B cell (primary cell): ENCODE measurements at places on chromosomes 6 and 20.
A peak's percentile ranks its signal among the peaks of the same experiment; 100 is the strongest.

- peak; percentile 87 for DNase-seq
Observed at GRCh38 chr6:43247114-43247999, 4.1 kb downstream of the TTBK1 start.

DNA sequence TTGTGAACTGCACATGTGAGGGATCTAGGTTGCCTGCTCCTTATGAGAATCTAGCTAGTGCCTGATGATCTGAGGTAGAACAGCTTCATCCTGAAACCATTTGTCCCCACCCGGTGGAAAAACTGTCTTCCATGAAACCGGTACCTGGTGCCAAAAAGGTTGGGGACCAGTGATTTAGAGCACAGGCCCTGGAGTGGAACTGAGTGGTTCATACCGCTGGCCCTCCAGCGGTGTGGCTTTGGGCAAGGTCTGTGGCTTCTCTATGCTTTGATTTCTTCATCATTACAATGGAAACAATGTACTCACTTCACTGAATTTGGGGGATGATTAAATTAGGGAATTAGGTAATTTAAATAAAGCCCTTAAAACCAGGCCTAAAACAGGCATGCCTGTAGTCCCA, 36.3 kb downstream of the CD164 start:
- no peak for DNase-seq

DNA sequence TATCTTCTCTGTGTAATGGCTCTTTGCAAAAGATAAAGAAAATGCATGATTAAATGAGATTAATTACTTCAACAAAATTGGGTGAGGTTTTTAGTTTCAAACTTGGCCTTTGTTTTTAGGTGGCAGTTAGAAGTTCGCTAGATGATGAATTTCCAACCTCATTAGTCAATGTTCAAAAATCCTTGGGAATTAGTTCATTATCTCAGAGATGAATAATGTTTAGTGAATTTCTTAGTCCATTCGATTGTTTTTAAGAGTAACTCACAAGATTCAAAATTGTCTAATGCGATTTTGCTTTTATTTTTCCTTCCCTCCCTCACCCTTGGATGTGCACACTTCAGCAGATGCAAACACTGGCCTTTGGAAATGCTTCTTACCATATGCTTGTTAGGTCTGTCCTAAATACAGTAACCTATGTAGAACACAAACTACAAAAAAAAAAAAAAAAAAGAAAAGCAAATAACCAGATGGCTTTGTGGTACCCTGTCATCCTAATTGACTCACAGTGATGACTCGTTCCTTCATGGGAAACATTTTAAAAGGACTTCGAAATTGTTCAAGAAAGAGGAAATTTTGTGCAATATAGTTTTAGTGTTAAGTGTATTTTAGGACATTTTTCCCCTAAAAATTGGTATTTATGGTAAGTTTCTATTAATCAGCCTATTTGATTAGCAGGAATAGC, 66.7 kb downstream of the FAM229B start:
- no peak for DNase-seq

DNA sequence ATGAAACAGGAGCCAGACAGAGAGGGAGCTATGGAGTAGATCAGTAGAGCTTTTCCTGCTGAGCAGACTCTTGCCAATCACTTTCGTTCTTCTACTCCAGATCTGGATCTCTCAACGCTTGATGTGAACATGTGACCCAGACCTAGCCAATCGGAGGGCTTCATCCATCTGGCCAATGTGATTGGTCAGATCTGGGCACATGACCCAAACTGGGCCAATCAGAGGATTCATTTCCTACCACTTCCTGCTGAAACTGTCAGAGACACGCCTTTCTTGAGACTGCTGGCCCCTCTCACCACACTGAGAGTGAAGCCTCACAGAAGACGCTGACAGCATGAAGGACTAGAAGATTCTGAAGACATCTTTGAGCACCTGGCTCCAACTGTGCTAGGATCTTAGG, 44.2 kb upstream of the ZMYND8 start:
- DNase-seq: no peak

GRCh38 chr20:37757550-37757949, 63.7 kb downstream of the CTNNBL1 start:
- peak; percentile 28 for DNase-seq

DNA sequence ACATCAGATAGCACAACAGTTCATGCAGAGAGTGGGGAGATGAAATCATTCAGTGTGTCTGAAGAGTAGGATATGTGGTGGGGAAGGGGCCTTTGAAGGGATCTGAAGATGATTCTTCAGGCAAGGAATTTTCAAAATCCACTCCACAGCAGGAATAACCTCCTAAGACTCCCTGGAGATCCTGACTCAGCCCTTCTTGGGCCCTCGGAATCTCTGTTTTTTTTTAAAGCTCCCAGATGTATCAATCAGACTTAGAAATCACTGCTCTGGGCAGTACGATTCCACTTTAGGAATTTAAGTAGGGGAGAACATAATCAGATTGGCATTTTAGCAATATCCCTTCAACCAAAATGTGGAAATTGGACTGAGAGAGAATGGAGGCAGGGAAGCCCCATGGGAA, 55.5 kb downstream of the RIOK1 start:
- no peak for DNase-seq

DNA sequence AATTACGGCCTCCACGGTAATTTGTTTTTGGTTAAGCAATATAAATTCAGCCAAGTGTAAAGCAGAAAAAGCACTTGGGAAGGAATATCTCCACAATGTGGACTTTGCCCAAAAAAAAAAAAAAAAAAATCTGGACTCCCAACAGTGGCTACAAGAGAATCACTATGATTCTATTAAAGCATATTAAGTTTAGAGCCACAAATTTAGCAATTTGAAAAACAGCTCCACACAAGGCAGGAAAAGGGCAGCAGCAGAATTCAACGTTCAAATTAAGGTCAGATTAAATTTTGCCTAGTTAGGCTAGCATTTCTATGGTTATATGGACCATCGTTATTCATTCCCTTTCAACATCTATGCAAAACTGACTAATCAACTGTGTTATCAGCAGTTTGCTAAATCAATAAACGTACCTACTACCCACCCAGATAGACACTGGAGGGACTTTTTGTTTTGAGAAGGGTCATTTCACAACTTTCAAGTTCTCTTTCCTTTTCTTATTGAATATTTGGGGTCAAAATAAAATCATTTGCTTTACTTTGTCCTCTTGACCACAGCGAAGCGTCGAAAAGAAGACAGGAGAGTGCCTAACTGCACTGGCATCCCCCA, 1.0 kb downstream of the MCM9 start:
- DNase-seq: no peak

- no peak for DNase-seq
Observed at GRCh38 chr20:53032478-53032932, 60.3 kb downstream of the TSHZ2 start.

DNA sequence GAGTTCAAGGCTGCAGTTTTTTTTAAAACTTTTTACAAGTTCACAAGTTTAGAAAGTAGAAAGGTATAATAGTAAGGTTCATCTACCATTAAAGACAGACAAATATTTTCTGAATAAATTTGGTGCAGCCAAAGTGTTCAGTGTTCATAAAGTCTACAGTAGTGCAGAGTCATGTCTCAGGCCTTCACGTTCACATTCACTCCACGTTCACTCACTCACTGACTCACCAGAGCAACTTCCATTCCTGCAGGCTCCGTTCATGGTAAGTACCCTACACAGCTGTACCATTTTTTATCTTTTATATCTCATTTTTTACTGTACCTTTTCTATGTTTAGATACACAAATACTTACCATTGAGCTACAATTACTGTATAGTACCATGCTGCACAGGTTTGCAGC, 67.6 kb downstream of the B4GALT5 start:
- DNase-seq: no peak

- DNase-seq: no peak
Observed at GRCh38 chr20:19376451-19377229, 164.2 kb downstream of the SLC24A3 start.

DNA sequence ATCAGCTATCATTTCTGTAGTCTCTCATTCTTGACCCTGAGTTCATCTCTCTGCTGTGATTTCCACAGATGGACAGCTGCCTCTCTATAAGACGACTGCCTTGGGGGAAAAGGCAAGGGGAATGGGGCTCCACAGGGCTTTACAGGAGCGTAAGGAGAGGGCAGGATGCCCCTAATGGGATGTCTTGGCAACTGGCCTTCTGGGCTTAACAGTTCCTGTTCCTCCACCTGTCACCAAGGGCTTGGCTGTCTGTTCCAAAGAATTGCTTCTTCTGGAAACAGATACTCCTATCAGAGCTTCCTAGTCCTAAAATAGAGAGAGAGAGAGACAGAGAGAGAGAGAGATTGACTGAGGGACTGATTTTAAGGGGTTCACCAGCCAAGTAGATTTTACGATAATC, 181.9 kb downstream of the TMEM200A start:
- no peak for DNase-seq

- DNase-seq: no peak
Observed at GRCh38 chr20:12076200-12076599, 158.5 kb downstream of the BTBD3 start.

DNA sequence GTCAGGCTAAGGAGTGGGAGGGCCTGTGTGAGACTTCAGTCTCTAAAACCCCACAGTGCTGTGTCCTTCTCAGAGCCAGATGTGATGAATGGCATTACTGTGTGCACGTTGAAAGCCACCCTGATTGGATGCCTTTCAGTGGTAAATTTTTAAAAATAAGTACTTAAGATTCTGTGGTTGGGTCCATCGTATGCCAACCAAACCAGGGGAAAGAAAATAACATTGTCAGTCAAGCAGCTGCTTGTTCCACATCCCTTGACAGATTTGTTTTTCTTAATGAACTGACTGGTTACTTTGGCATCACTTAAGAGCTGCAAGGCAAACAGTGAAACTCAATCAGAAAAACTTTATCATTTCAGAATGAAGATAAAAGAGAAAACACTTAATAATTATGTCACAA, 334.0 kb upstream of the NT5E start:
- no peak for DNase-seq

DNA sequence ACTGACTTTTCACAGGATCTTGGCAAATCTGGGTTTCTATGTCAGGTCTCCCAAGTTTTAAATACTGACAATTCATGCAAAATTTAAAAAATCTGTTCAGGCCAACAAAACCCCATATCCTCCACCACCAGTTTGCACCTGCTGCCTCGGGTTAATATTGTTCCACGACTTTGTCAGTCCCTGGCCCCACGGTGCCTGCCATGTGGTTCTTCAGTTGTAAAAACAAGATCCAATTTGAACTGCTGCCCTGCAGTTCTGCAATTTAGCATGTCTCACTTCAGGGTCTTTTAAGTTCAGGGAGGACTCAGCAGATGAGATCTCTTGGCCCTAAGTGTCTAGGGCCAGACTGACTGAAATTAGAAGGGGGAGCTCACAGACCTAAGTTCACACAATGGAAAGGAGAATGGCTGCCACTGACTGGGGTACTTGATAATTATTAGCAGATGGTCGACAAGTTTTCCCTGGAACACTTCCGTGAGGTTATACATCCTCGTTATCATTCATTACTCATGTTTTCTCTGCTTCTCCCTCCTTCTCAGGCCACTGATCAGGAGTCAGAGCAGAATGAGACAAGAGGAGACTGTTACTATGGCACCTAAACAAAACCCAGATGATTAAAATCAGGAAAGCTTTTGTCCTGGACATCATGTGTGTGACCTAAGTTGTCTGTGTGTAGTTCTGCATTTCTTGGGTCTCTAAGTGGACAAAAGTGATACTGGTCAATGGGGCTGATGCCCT, 223.6 kb downstream of the KIF16B start:
- no peak for DNase-seq

DNA sequence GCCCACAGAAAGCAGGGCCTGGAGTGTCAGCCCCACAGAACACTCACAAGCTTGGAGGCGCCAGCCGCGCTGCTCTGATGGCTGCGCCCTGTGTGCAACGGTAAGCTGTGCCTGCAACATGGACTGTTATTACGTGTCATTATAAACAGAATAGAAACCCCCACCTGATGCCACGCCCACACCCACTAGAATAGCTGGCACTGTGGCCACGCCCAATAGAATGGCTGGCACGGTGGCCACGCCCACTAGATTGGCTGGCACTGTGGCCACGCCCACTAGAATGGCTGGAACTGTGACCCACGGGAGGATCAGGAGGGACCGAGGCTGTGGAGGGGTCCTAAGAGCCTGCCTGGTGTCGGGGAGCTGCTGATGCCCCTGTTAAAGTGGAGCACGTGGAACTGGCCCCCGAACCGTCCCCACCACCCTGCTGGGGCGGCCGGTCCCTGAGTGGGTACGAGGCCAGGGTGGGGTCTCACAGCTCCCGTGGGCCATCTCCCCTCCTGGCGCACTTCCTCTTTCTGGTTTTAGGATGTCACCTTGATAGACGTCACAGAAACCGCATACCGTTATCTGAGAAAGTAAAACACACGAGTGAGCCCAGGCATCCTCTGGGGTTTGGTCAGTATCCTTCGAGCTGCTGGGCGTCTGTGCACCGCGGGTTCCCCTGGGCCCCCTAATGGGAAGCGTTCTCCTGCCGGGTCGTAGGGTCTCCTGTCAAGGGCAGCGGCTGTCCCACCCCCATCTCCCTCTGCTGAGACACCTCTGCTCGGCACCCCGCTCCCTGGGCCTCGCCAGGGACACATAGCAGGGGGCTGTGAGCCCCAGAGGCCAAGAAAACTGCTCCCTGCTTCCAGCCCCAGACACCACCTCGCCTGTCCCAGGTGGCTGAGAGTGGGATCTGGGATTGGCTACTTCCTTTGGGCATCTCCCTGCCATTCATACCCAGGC, 25.4 kb downstream of the SLC17A9 start:
- peak; percentile 96 for DNase-seq
